ENCODE measurements at places on chromosomes 7 and 10.
A peak's percentile ranks its signal among the peaks of the same experiment; 100 is the strongest.

- DNase-seq = no peak
Observed at GRCh38 chr10:46264336-46264735, 22.5 kb upstream of the ANTXRL start.

DNA sequence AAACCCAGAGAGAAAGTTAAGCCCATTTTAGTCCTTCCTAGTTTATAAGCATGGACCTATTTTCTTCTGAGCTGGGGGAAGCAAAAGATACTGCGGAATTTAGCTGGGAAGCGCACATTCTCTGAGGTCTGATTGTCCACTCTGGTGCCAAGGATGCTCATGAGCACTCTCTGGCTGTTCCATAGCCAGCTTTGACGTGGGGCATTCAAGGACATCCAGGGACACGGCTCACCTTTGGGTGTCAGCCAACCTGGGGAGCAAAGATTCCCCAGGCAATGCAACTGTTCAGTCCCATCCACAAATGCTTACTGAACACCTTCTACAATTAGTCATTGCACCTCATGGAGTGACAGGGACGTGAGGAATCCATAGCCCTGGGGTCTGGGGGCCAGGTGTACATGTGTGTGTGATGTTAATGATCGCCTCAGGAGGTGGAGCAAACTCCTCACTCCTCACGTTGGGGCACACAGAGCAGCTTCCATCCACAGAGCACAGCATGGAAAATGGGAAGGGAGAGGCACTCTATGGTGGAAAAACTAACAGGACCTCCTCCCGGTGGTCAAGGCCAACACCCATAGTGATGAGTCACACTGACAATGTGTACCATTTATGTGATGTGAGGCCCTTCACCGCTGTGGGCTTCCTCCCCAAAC, 67.5 kb upstream of the IGFBP3 start:
- DNase-seq = no peak

DNA sequence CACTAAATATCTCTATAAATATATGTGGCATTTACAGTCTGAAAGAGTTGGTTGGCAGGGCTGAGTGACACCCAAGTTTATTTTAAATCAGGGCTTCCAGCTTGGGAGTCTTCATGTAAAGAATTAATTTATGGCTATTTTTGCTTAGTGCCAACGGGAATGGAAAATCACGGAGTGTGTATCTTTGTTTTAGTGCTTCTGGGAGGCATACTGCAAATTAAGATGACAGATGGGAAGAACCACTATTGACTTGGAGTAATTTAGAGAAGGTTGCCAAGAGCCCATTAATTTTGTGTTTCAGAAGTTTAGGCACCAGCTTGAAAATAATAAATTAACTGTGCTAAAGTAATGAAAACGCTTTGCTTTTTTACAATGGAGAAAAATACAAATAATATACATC, 135.2 kb downstream of the GPR37 start:
- no peak for DNase-seq

GRCh38 chr7:126605553-126605952, 647.2 kb downstream of the GRM8 start:
- no peak for DNase-seq

GRCh38 chr10:72267819-72268399, 5.8 kb upstream of the DDIT4 start:
- DNase-seq = no peak

GRCh38 chr7:23164846-23165245, 17.0 kb upstream of the NUP42 start:
- DNase-seq = no peak

GRCh38 chr7:87435546-87435945, 39.9 kb downstream of the ABCB4 start:
- peak; percentile 51 for DNase-seq

- DNase-seq = no peak
Observed at GRCh38 chr7:10779465-10780399, 193.9 kb upstream of the PHF14 start.

DNA sequence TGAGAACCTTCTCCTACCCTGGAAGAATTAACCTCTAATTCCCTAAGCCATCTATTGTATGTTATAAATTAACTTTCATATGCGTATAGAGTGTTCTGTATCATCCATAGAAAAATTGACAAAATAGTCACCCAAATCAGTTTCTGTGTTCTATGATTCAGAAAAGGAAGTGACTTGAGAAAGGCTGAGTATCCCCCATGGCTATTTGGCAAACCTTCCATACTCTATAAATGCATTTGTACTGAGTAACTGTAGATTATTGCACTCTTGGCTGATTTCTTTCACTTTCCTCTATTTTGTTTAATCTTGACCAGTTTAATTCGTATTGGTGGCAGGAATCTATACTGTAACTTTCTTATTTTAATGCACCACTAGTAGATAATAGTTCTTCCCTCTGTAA, 182.2 kb downstream of the HTR7 start:
- peak; percentile 76 for DNase-seq

GRCh38 chr10:1644191-1644711, 93.1 kb downstream of the ADARB2 start:
- no peak for DNase-seq

GRCh38 chr7:124413029-124413428, 352.6 kb downstream of the GPR37 start:
- no peak for DNase-seq

GRCh38 chr7:50327443-50327842, 22.9 kb downstream of the IKZF1 start:
- no peak for DNase-seq

DNA sequence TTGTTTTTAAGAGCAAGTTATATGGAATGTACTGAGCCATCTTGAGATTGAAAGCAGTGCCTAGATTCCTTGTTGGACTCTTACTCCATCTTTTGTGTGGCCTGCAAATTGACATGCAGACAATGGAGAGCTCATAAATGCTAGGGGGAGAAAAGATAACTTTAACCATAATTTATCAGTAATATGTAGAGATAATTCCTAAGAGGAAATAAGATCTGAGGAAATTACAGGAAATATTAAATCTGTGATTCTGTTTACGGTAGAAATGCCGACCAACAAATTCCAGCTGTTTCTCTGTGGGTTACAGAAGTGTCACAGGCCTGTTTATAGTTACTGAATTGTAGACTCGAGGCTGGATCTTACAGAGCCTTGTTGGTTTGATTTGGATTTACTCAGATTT, 348.0 kb downstream of the SUGCT start:
- no peak for DNase-seq

DNA sequence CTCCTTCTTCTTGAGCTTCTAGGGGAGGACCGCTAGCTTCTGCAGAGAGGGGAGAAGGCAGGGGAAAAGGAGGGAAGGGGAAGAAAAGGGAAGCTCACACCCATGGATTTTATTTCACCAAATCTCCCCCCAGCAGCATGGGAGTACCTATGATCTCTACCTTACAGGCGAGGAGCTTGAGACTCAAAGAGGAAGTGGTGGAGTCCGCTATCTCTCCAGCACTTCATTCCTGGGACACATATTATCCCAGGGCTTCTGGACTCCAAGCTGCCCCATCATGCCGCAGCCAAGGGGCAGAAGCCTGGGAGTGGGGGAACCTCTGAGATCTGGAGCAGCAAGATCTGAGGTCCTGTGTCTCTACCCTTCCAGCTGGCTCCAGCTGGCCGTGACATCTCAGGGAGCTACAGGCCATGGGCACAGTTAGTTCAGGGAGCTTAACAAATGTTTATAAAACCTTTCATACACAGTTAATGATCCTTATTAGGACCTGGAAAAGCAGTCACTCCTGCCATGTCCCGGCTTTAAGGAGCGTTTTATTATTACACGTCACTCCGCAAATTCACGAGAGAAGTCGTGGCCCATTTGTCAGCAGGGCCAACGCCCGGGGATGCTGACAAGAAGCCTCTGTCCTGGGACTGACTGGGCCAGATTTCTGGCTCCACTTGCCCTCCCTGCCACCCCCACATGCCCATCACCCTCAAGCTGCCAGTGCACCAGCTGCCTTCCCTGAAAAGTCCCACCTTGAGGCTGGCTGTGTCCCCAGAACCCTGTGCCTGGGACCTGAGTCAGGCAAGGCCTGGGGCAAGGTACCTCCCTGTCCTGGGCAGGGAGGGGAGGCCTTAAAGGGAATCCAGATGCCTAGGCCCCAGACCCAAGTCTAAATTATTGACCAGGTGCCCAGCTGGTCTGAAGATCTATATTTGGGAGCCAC, 132.1 kb upstream of the ZMIZ1 start:
- DNase-seq = no peak

DNA sequence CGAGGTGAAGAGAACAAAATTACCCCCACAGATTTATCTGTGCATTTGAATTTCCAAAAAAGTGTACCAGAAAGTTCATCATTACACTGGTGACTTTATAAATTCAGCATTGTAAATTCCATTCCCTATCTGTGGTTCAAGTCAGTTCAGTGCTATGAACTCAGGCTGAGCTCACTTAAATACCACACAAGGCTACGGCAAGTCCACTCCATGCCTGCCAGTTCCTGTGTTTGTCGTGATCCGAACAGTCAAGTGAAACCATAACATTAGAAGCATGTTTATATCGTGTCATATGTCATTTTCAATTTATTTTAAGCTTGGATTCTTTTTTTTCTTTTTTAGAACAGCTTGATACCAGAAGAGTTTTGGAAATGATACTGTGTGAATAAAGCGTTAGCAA, 14.8 kb downstream of the MBL2 start:
- DNase-seq = no peak

- DNase-seq = no peak
Observed at GRCh38 chr7:17320657-17321056, 22.2 kb downstream of the AHR start.

DNA sequence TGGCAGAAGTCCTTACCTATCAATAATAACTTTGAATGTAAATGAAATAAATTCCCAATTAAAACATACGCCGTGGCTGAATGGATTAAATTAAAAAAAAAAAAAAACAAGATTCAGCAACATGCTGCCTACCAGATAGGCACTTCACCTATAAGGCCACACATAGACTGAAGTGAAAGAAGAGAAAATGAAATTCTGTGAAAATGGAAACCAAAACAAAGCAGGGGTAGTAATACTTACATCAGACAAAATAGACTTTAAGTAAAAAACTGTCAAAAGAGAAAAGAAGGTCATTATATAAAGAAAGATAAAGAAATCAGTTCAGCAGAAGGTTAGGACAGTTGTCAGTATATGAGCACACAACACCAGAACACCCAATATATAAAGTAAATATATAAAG, 55.3 kb downstream of the TCAF1 start:
- no peak for DNase-seq

GRCh38 chr7:40586197-40586596, 451.4 kb downstream of the SUGCT start:
- DNase-seq = peak; percentile 90

GRCh38 chr10:124105594-124105993, 12.2 kb upstream of the CHST15 start:
- peak; percentile 29 for DNase-seq

DNA sequence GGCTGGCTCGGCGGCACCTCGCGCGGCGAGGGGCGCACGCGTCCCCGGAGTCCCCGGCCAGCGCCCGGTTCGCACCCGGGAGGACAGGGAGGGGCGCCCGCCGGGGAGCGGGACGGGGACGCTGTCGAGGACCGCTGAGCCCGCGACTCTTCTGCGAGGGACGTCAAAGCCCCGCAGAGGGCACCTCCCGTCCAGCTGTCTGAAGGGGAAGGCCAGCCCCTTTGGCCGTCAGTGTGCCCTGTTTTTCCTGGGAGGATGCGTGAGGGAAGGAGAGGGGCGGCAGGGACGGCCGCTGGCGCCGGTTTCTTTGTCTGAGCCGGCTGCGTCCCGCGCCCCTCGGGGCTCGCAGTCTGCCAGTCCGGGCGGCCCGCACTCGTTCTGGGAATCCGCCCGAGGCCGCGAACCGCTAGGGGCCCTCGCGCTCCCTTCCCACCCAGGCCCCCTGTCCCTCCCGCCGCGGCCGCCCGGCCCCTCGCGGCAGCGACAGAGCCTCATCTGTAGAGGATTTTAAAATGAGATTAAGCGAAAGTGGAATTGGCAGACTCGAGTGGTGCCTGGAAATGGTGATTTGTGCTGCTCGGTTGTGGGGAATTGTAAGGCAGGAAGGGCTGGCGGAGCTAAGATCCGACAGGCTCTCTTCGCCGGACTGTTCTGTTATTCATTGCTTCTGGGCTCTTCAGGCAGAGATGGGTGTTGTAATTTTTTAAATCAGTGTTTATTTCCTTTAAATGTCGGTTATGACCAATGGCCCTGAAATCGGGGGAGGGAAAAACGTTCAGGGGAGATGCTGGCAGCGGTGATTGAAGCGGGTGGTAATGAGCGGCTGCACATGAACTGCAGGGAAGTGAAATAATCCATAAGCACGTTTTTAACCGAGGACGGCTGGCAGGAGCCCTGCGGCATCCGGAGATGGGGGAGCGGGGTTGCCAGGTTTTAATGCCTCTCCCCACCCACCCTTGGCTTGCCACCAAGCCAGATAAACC, 618 bp upstream of the RELN start:
- DNase-seq = peak; percentile 50

GRCh38 chr10:11341283-11341960, 270.0 kb downstream of the USP6NL start:
- no peak for DNase-seq

- no peak for DNase-seq
Observed at GRCh38 chr10:80356989-80357850, 639 bp downstream of the DYDC2 start.

- DNase-seq = no peak
Observed at GRCh38 chr10:121648059-121648458, 49.8 kb upstream of the FGFR2 start.

DNA sequence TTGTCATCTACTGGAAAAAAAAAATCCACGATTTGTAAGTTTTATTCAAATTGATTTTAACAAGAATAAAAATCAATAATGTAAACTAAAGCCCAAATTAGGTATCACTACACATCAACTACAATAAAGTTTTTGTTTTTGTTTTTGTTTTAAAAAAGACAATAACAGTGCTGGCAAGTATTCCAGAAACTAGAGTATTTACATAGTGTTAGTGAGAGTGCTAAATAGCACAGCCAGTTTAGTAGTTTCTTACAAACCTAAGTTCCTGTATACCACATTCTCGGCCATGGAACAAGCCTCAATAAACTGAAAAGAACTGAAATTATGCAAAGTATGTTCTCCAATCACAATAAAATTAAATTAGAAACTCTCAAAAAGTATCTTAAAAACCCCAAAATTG, 8.1 kb downstream of the ARHGAP12 start:
- no peak for DNase-seq

- DNase-seq = no peak
Observed at GRCh38 chr10:120195984-120196712, 260.9 kb upstream of the PLPP4 start.

Data from iris pigment epithelial cell (primary cell).